ENCODE measurements at places on chromosomes 12 and 14.

- no peak for DNase-seq
Measured at GRCh38 chr12:16515666-16516065, 90.3 kb downstream of the LMO3 start.

DNA sequence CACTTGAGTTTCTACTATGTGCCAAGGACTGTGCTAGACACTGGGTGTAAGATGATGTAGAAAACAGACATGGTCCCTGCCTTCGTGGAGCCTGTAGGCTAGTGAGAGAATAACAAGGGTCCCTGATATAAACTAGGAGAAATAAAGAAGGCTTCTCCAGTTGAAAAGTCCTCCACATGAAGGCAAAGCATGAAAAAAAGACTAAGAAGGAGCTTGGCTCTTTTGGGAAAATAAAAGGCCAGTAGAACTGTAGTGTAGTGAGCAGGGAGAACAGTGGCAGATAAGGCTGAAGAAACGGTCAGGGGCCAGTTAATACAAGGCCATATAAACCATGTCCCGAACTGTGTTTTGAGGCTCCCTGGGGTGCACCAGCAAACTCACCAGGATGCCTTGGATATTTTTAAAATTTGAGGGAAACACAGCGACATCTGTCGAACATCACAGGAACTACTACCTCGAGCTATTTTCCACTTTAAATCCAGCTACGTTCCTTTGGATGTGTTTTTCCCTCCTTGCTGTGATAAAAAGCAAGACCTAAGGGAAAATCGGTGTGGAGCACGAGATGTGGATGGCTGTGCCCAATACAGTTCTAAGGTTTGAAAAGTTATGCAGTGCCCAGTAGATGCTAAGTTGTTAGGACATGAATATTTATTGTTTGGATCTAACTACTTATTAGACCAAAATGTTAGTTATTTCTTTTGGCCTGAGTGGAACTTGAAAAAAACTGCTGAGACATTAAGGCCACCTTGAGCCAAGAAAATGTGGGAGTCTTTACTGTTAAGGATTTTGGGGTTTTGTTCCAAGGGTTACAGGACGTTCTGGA is 8.5 kb upstream of the CFL2 start:
- peak; percentile 61 for DNase-seq

- DNase-seq: no peak
Measured at GRCh38 chr12:1826867-1827705, 6.7 kb downstream of the LRTM2 start.

GRCh38 chr12:51428256-51428655 is 3.6 kb downstream of the SLC4A8 start:
- DNase-seq: no peak

- no peak for DNase-seq
Measured at GRCh38 chr12:129351481-129351880, 498.2 kb downstream of the GLT1D1 start.

GRCh38 chr14:36682338-36682737 is 20.7 kb downstream of the PAX9 start:
- DNase-seq: no peak

GRCh38 chr12:8827551-8828256 is 5.3 kb downstream of the A2ML1 start:
- no peak for DNase-seq

DNA sequence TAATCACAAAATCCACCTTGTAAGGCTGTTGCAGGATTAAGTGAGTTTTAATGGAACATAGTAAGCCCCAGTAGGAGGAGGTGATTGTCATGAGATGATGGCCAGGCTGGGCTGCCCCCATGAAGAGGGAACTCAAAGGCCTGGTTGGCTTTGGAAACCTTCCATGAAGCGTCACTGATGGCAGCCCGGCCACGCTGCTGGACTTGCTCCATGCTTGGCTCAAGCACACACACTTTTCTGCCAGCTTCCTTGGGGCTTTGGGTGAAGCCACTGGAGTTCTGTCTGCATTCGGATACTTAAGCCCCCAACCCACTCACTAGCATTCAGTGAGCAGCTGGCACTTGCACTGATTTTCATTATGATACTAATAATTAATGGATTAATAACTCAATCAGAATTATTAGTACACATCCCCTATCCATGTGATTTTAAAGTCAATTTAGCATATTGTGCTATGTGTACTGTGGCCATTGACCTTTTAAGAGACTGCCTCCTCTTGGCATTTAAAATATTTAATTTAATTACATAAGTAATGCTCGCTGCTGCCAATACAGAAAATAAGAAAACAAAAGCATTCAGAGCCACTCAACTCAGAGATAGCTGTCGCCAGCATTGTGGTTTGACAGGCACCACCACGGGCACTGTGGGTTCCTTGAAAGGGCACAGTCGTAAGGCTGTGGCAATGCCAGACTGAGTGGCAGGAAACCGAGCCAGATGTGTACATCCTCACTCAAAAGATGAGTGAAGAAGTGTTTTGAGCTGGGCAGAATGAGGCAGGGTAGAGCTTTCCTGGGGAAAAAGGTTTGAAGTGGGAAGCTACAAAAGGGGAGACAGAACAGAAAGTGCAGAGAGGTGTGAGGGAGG is 15.9 kb downstream of the KRT85 start:
- DNase-seq: no peak

DNA sequence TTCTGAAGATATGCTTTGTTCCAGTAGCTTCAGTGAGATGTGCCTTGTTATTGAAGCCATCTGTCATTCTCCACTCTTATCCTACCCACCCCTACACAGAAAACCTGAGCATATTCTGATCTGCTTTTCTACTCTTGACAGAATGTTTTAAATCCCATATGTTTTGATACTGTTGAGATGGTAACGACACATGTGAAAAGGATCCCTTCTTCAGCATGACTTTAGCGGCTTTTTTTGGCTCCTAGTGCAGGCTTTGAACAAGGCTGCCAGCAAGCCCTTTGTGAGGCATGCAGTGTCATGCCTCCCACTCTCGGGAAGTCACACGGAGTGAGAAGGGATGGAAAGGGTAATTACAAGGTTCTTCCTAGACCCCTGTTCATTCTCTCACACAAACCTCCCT is 228.8 kb upstream of the RGS6 start:
- no peak for DNase-seq

DNA sequence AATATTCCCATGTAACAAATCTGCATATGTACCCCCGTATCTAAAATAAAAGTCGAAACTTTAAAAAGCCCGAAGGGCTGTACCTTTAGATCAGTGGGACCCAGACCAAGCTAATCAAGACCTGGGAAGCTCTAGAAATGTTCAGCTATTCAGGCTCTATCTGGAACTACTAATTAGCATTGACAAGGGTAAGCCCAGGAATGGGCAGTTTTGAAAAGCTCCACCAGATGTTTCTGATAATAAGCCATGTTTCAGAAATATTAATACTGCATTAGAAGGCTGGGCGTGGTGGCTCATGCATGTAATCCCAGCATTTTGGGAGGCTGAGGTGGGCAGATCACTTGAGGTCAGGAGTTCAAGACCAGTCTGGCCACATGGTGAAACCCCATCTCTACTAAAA is 20.4 kb upstream of the TMEM260 start:
- no peak for DNase-seq

DNA sequence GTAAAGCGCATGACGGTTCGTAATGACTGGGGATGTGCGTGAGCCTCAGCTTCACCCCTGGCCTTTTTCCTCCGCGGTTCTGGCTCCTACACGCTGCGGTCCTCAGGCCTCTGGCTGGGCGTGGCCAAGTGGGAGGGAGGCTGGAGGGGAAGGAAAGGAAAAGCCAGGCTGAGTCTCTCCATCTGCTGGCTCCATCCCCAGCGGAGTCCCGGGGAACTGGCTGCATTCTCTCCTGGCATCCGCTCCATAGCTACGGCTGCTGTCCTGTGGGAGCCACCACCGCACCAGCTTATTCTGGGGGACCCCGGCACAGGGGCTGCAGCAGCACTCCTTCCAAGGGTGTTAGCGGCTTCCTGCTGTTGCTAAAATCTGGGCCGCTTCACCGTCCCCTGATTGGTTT is 68.2 kb upstream of the SLC24A4 start:
- no peak for DNase-seq

DNA sequence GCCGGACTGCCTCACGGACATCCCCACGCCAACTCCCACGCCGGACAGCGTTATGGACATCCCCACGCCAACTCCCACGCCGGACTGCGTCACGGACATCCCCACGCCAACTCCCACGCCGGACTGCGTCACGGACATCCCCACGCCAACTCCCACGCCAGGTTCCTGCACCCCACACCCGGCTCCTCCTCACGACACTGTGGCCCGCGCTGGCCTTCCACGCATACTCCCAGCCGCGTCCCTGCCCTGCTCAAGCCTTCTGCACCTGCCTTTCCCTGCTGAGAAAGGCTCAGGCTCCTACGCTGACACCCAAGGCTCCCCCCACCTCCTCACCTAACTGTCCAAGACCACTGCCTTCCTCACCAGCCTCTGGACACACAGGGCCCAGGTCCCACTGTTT is 9.7 kb downstream of the CACNA2D4 start:
- no peak for DNase-seq

DNA sequence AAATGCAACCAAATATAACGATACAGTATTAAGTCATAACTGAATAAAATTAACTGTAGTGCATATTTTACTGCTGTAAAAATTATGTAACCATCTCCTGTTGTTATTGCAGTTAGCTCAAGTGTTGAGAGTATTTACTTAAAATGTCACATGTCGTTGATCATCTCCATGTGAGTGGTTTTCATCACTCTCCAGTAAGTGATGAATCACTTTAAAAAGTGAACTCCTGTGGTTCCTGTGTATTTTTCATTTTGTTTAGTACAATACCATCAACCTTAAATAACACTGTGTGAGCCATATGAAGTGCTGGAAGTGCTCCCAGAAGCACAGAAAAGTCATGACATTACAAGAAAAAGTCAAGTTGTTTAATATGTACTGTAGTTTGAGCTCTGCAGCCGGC is 104.7 kb upstream of the SLCO1B1 start:
- no peak for DNase-seq

GRCh38 chr14:26463136-26463535 is 134.7 kb downstream of the NOVA1 start:
- DNase-seq: no peak

Data from H54 (cell line).